ENCODE measurements at places on chromosomes 4 and X.

GRCh38 chrX:22135171-22135711, 103.1 kb downstream of the PHEX start:
- DNase-seq: no peak

DNA sequence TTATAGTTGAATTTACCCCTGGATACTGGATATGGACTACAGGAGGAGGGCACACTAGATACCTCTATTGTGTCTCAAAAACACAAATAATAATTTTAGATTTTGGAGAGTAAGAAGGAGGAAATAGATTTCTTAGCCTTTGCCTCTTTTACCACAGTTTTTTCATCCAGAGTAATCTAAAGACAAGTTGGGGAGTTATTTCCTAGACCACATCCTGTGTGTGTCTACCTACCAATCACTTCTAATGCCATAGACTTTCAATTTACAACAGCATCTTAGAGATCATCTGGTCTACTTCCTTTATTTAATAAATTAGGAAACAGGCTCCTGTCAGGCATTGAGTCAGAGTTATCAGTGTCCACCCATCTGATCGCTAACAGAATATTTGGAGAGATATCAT, 191.5 kb downstream of the EDA start:
- no peak for DNase-seq

GRCh38 chrX:153637121-153638040, 9.6 kb upstream of the DUSP9 start:
- DNase-seq: no peak

GRCh38 chr4:184959786-184960185, 58.5 kb upstream of the HELT start:
- DNase-seq: no peak

DNA sequence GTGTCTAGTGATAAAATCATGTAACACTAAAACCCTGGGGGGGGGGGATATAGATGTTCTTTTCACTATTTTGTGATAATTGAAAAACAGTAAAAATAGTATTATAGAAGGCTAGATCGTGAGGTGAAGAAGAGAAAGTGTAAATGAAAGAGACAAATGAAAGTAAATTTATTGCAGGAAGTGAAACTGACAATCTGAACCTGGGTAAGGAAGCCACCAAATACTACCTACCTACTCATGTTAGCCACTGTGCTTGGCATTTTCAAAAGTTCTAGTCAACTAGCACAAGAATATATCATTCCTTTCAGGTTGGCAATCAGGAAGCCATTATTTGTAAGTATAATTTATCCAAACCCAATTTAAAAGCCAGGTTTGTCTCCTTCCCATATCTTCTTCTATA, 1366.1 kb downstream of the FAM133A start:
- no peak for DNase-seq

DNA sequence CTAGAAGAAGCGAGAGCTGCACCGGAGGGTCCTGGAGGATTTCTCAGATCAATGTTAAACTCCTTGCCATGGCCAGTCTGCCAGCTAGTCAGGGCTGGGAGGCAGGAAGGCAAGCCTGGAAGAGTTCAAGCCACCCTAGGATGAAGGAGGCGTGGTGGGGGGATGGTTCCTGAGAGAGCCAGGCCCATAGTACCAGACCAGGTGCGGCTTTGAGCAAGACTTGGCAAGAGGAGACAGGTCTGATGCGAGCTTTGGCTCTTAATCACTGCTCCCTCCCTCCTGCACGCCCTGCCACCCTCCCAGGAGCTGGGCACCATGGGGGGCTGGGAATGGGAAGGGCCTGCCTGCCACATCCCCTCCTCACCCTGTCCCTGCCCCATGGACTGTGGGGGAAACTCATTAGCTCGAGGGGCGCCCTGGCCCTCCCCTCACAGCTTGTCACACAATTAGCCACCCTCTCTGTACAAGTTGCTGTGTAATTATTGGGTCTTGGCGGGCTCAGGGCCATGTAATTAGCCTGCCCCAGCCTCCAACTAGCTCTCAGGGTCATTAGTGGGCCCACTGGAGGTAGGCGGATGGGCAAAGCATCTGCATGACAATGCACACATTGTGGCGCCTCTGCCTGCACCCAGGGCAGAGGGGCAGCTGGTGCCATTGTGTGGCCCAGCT, 50.3 kb downstream of the EFNB1 start:
- DNase-seq: no peak

DNA sequence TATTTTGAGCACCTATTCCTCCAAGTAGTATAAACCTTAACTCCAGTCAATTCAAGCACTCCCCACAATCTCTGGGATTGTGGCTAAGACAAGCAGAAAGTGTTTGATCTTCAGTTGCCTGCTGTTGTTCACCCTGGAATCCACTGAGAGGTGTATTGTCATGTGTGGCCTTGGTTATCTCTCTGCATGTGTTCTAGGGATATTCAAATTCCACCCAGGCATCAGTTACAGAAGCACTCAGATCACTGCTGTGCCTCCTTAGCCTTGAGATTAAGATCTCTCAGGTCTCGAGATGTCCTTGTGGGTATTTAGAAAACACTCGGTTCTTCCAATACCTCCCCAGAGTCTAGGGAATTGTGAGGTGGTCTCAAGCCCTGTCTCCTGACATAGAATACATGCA, 213.3 kb downstream of the SMARCA1 start:
- no peak for DNase-seq

GRCh38 chr4:58602022-58602421, 1491.8 kb upstream of the IGFBP7 start:
- no peak for DNase-seq

- no peak for DNase-seq
Observed at GRCh38 chr4:157143369-157143768, 67.4 kb downstream of the GLRB start.

DNA sequence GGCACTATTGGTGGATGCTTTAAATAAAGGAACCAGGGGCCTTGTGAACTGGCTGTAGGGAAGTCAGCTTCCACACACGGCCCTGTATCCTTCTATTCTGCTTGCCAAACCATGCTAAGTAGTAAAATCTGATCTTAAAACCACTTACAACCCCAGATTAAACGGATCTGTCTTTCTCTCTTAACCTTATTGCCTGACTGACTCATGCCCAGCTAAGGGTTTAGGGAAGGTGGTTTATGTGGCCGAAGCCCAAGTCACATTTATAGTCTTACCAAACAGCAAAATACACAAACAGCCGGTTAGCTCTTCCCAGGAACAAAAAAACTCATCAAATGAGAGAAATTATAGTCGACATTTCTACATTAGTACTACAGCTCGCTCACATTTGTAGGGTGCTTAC, 988.4 kb upstream of the TENM3 start:
- no peak for DNase-seq

GRCh38 chrX:12948495-12948894, 26.4 kb upstream of the TMSB4X start:
- DNase-seq: no peak

DNA sequence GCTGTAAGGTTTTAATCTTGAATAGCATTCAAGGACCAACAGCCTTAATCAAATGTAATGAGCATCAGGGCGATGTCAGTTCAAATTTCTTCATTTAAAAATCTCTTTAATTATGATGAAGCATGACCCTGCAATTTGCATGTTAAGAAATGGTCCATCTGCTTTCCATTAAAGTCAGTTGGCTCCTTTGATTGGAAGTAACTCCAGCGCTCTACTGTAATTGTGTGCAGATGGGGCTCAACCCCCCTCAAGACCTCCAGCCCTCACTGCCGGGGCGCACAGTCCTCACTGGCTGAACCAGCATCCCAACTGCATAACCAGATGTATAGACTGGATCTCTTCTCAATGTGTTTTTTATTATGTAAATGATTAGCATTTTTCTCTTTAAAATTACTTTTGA, 126.9 kb downstream of the VCX3B start:
- DNase-seq: no peak

DNA sequence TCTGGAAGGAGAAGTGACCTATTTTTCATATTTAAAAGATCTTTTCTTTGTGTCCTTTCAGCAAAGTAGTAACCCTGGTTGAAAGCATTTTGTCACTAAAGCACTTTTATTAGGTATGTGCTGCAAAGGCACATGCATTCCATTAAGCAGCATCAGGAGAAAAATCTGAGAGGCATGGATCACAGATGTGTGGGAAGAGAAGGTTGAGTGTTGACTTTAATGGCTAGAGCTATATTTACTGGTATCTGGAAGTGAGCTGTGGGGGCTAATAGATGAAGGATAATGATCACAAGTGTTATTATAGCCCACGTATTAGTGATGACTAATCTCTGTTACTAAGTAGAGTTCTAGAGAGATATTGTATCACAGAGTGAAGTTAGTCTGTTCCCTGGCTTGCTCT, 1520.7 kb downstream of the ARAP2 start:
- DNase-seq: no peak

DNA sequence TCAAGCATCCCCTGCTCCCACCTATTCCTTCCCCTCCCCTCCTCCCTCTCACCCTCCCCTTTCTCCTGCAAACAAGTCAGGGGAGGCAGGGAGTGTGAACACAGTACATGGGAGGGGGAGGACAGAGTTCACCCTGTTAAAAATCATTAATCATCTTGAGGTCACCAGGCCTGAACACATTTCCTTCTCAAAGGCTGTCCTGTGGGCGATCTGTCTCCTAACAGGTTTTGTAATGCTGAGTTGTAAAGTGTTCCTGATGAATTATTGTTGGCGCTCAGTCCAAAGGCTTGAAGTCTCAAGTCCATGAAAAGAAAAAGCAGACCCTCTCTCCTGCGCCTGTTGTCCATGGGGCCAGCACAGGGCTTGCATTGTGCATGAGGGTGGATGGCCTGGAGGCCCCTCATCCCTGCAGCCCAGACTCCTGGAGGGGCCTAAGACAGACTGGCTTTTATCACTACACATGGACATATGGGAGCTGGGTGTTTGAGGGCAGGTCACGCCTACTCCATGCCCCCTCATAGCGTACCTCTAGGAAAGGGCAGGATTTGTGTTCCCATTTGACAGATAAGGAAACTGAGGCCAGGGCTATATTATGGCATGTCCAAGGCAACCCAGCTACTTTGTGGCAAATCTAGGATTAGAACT, 189.1 kb downstream of the RAB28 start:
- no peak for DNase-seq

DNA sequence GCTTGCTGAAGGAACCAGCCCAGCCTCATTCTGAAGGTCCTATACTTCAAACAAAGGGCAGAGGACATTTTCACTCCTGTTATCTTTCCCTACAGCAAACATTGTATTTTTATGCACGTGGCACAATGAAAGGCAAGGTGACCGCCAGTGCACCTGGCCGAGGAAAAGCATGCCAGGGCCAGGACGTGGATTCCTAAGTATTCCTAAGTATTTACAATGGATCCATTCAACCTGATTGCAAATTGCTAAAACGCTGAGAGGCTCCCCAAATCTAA, 127.9 kb upstream of the FTHL17 start:
- DNase-seq: no peak

DNA sequence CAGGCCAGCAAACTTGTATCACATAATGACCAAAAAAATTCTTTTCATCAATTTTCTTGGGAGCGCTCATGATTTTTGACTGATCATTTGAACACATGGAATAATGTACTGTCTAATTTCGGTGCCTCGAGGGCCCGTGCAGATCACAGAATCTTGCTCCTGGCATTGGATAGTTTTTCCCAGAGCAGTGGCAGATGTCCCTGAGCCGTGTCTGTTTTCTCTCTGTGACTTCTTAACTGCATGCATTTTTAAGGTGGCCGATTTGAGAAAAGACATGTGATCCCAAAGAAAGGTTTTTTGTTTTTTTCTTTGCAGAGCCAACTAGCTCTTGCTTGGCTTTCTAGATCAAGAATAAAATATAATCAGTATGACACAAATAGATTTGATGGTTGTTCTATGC, 19.7 kb downstream of the GPRIN3 start:
- no peak for DNase-seq

All from CD4-positive, alpha-beta T cell treated with Interleukin-2 at 100 ng/mL for 4 hours (primary cell).